ENCODE measurements at places on chromosomes 1 and 21.

DNA sequence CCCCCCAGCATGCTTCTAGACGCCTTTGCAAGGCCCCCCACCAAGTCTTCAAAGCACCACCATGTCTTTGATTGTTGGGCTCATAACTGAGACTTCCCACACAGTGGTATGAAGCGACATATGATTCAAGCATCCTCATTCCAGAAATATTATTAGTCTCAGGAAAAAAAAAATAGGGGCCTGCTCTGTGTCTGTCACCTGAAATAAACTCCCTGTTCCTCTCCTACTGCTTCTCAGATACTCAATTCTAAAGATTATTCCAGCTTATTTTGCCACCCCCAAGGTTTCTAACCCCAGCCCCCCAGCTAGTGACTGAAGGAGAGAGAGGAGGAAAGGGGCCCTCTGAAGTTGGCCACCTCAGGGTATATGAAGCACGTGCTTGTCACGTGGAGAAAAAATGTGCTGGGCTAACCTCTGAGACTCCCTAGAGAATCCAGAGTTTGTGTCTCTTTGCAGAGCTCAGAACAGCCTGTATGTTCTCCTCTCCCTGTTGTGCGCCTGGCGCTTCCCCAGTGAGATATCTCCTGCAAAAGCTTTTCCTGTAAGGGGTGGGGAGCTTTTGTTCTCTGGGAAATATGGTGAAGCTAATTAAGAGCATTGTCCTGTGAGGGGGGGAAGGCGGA, 35.9 kb upstream of the RASAL2 start:
- no peak for DNase-seq

- DNase-seq, result no peak
Measured at GRCh38 chr1:171081314-171081753, 9.4 kb upstream of the FMO3 start.

DNA sequence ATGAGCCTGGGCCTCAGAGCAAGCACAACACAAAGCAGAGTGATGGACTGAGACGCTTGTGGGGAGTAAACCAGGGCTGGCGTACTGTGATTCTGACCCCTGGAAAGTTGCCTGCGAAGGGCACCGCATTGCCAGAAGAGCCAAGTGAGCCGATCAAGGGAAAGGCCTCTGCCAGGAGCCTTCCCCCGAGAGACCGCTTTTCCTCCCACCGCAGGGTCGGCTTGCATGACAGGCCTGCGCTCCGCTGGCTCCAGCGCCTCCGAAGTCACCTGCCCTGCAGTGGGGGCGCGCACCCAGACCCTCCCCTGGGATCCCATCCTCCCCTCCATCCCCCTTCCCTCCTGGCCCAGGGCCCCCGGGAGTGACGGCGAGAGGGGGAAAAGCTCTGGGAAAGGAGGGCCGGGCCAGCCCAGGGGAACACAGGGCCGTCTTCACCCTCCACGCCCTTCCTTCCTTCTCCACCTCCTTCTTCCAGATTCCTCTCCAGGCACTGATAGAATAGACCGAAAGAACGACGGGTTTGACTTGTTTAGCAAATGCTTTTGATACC, 165.0 kb downstream of the TRIM33 start:
- DNase-seq, result no peak

- DNase-seq, result no peak
Measured at GRCh38 chr1:235268379-235269125, 59.4 kb downstream of the ARID4B start.

- no peak for DNase-seq
Measured at GRCh38 chr21:38013741-38014140, 97.5 kb upstream of the KCNJ6 start.

DNA sequence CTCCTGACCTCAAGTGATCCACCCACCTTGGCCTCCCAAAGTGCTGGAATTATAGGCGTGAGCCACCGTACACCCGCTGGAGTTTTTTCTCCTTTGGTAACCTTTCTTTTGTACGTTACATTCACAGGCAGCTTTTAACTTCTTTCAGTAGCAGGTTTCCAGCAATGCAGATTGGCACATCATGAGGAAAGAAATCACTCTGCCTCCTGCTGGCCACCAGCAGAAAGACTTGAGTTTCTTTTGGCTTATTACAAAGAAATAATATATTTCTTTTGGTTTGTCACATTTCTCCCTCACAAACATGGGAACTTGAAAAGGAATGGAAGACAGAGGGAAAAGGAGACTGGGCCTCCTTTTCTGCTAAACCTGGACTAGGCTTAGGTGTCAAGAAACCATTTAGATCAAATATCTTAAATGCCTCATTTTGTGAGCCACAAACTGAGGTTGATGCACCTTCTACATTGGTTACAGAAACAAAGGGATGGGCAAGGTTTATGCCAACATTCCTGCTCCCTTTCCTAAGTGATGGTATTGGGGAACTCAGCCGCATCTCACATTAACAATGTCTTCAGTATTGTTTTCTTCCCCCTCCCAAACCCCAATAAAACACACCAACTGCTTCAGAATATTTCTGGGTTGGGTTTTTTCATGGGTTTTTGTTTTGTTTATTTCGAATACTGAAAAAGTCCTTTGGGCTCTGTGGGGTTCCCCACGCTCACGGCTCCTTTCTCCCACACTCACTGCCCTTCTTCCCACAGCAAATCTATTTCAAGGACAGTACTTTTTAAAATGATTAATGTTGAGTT, 7.7 kb downstream of the ENSA start:
- no peak for DNase-seq

- DNase-seq, result no peak
Measured at GRCh38 chr1:118101515-118101844, 83.5 kb downstream of the SPAG17 start.

GRCh38 chr21:27513016-27513415, 546.1 kb upstream of the ADAMTS5 start:
- DNase-seq, result no peak

- DNase-seq, result no peak
Measured at GRCh38 chr1:93673163-93673829, 8.3 kb downstream of the BCAR3 start.

- no peak for DNase-seq
Measured at GRCh38 chr1:212452323-212453155, 19.8 kb downstream of the NENF start.

GRCh38 chr1:233636503-233636877, 22.6 kb downstream of the KCNK1 start:
- no peak for DNase-seq

- no peak for DNase-seq
Measured at GRCh38 chr1:230142608-230143210, 75.7 kb downstream of the GALNT2 start.

GRCh38 chr1:222171005-222171404, 376.9 kb downstream of the HHIPL2 start:
- no peak for DNase-seq

- no peak for DNase-seq
Measured at GRCh38 chr1:245953876-245954660, 553.0 kb downstream of the SMYD3 start.

DNA sequence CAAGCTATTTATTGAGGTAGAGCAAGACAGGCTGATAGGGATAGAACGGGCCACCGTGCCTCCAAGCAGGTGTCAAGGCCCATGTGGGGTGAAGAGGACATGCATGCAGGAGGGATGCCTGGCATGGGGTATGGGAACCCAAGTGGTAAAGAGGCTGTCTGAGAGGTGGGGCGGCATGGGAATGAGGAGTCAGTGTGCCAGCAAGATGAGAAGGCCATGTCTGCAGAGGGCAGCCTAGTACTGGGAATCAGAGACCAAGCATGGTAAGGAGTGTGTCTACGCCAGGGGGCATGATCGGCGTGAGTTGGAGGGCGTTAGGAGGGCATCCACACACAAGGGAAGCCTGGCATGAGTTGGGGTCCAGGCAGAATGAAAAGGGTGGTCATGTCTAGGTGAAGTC, 303.7 kb upstream of the PLD5 start:
- DNase-seq, result no peak

- no peak for DNase-seq
Measured at GRCh38 chr1:160432371-160432786, 32.0 kb downstream of the VANGL2 start.

DNA sequence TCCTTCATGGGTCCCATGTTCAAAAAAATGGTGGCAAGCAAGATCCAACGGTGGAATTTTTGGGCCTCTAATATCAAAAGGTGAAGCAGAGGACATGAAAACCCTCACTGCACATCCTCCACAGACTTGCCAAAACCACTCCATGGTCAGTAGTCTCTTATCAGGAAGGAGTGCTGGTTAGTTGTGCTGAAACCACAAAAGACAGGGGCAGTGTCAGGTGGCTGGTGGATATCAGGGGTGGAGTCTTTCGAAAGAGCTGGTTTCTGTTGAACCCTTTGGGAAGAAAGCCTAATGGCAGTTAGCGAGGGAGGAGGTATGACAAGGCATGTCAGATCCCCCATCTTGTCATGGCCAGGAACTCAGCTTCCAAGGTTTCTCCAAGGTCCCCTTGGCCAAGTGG, 395.9 kb upstream of the CAMK1G start:
- DNase-seq, result no peak

- DNase-seq, result no peak
Measured at GRCh38 chr1:203126151-203126865, 1.2 kb upstream of the ADORA1 start.

DNA sequence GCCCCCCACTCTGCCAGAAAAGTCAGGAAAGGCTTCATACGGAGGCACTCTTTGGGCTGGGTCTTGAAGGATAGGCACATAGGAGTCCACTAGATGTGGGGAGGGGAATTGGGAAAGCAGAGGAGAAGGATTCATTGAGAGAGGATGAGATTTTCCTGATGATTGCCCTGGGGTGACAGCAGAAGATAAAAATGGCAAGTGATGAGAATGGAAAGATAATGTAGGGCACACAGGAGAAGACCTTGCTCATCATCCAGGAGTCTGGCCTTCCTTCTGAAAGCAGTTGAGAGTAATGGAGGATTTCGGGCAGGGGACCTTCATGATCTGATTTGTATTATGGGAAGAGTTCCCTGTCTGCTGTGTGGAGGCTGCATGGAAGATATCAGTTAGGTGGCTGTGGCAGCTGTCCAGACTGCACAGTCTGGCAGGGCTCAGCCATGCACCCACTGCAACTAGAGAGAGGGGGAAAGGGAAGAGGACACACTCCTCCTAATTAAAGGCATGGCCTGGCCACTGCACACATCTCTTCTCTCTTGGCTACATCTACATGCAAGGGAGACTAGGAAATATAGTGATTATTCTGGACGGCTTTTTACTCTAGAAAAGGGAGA, 9.6 kb upstream of the FABP3 start:
- no peak for DNase-seq

GRCh38 chr1:33268927-33269610, 12.8 kb downstream of the ZNF362 start:
- no peak for DNase-seq

DNA sequence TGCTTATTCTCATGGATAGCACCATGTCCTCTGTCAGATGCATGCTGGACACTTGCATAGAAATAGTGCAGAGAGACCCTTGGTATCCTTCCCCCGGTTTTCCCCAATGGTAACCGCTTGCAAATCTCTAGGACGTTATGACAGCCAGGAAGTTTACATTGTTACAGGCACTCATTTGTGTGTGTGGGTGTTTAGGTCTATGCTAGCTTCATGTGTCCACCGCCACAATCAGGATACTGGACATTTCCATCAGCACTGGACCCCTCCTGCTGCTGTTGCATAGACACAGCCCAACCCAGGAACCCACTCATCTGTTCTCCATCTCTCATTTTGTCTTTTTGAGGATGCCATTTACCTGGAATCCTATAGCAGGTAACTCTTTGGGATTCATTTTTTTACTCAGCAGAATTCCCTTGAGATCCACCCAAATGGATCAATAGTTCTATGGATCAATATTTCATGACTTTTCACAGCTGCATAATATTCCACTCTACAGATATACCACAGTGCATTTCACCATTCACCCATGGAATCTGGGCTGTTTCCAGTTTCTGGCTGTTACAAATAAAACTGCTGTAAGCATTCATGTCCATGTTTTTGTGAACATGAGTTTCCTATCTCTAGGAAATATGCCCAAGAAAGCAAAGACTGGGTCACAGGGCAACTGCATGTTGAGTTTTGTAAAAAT, 6.6 kb upstream of the WNT9A start:
- DNase-seq, result no peak

- DNase-seq, result no peak
Measured at GRCh38 chr1:227002531-227003049, 62.5 kb downstream of the COQ8A start.

DNA sequence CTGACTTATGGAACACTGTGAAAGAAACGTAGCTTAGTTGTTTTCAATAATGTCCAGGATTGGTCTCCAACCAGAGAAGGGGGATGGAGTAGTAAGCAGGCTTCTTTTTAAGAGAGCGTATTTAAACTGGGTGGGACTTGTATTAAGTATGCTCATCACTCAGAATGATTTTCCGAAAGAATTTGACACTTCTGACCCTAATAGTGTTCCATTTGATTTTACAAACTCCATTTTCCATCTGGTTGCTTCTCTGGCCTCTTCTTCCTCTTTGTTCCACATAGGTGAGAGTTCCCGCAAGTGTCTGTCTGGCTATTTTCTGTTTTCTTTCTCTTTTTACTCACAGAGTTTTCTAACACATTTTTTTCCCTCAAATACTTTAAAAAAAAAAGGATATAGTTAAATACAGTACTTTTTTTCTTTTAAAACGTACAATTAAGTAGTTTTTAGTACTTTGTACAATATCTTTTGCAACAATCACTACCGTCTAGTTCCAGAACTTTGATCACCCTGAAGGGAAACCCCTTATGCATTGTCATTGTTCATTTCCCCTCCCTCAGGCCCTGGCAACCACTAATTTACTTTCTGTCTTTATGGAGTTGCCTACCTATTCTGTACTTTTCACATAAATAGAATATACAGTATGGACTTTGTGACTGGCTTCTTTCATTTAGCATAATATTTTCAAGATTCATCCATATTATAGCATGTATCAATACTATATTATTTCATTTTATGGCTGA, 67.0 kb downstream of the RASAL2 start:
- no peak for DNase-seq

GRCh38 chr1:225961659-225962439, 20.8 kb upstream of the LEFTY2 start:
- no peak for DNase-seq

GRCh38 chr1:161954050-161954449, 69.6 kb downstream of the OLFML2B start:
- DNase-seq, result no peak

- DNase-seq, result no peak
Measured at GRCh38 chr1:92585831-92586230, 99.1 kb upstream of the GFI1 start.

GRCh38 chr1:174654560-174654959, 206.8 kb downstream of the GPR52 start:
- no peak for DNase-seq

DNA sequence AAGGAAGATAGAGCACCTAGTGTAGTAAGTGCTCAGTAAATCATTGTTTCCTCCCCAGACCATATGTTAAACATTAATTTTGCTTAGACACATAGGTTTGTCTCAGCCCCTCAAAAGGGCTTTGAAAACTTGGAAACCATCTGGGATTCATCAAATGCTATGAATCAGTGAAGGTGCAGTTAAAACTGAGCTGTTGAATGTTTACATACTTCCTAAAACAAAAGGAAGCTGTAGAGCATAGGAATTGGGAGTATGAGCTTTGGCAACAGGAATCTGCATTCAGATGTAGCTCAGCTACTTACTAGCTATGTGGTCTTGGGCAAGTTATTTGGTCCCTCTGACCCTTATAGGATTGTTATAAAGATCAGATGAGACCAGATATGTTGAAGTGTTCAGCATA, 18.7 kb upstream of the PODN start:
- DNase-seq, result no peak

Measured in stimulated activated CD4-positive, alpha-beta T cell treated with anti-CD3 and anti-CD28 coated beads, TNF-alpha, amount 100 ng/mL, for 4 hours (primary cell).